ENCODE measurements at places on chromosomes 6 and 20.

DNA sequence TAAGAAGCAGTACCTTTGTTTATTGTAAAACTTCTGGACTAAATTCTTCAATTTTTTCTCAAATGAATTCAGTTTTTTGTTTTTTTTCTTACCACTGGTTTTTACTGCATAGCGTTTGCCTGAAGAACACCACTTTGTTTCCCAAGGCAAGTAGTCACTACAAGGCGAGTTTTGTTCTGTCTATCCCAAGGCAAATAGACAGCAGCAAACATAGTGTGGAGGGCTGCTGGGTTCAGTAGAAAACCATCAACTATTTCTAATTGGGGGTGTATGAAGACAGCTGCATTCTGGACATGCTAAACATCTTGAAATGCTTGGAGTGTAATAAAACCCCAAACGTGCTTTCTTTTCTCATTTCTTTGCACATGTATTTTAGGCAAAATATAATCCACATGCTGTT lies 197.4 kb downstream of the ESR1 start:
- DNase-seq, result no peak

- no peak for DNase-seq
These were observed 588.0 kb upstream of the CDH4 start for GRCh38 chr20:60664106-60664505.

DNA sequence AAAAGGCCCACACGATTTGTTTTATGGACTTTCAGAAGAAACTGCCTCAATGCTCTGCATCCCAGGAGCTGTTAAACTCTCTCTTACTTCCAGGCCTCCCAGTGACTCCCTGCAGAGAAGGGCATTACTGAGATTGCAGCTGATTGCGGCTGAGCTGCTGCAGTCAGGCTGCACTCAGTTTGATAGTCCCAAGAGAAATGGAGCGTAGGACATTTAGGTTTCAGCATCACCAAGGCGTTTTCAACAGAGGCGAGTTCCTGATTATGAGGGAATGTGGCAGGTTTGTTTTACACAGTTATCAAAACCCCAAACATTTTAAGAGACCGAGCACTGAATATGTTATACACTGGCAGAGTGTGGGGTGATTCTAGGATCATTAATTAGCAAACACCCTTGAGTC lies 145.6 kb downstream of the TBX18 start:
- no peak for DNase-seq

GRCh38 chr20:39489986-39490560 lies 527.9 kb downstream of the DHX35 start:
- no peak for DNase-seq

DNA sequence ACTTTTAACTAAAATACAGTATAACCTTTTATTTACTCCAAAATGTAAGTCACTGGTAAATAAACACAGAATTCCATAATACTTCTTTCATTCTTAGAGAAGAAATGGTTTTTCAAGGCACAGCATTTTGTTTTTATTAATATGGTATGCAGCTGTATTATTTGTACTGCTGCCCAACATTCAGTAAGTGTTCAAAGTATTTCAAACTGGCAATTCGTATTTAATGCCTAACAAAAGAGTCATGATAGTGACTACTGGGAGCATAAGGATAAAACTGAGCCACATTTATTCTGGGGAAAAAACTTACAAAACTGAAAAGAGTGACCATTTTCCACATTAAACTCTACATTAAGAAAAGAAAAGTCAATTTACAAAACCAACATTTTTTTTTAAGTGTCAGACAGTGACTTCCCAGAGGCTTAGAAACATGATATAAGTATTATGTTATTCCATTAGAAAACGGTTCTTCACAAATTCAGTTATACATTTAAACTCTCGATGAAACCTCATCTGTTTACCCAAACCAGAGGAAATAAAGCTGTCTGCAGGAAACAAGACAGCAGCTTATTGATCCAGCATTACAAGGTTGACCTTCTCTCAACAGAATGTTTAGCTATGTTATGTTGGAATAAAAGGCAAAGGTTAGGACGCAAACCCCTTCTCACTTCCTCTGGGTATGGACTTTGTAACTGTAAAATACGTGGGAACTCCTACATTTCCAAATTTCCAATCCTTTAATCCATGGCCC lies 24.3 kb downstream of the EPB41L2 start:
- no peak for DNase-seq

DNA sequence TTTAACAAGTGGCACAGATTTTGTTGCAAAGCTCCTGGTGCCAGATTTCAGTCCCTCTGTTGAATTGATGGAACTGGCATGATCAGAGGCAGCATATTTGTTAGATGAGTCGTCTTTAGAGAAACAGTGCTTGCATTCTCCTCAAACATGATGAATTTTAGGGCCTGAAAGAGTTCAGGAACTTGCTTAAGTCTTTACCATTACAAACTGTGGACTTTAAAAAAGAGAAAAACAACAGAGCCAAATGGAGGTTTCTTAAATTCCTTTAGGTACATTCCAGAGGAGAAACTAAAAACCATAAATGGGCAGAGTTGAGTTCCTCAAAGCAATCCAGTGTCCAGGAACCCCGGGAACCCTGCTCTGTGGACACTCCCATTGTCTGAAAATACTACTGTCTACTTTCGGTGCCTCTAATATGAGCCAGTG lies 2.5 kb downstream of the GTF2H5 start:
- DNase-seq, result no peak

DNA sequence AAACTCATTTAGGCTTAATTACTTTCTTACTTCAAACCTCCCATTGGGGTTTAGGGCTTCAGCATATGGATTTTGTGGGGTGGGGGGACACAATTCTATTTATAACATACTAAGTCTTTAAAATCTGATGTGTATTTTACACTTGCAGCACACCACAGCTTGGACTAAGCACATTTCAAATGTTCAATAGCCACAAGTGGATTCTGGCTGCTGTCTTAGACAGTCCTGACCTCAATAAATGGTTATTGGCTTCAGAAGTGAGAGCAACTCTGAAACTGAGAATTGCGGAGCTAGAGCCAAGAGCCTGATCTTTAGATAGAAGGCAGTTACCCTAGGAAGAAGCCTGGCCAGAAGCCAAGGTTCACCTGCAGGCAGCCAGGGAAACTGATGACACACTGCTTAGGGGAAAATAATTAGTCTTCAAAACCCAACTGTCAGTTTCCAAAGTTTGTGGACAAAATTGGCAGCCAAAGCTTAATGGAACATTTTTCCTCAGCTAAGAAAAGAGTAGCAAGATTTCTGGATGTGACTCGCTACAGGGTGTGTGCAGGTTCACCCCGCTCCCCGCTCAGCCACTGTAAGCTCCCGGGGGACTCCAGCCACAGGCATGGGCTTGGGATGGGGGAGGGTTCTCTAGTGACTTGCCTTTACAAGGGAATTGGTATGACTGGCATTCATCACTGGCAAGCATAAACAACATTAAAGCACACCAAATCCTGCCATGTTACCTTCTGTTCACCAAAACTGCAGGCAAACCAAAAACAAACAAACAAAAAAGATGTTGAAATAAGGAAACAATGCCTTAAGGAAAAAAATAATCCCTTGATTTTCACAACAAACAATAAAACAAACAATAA lies 219.8 kb downstream of the TFAP2A start:
- DNase-seq, result no peak

- no peak for DNase-seq
These were observed 164.7 kb upstream of the CHD6 start for GRCh38 chr20:41782730-41783406.

DNA sequence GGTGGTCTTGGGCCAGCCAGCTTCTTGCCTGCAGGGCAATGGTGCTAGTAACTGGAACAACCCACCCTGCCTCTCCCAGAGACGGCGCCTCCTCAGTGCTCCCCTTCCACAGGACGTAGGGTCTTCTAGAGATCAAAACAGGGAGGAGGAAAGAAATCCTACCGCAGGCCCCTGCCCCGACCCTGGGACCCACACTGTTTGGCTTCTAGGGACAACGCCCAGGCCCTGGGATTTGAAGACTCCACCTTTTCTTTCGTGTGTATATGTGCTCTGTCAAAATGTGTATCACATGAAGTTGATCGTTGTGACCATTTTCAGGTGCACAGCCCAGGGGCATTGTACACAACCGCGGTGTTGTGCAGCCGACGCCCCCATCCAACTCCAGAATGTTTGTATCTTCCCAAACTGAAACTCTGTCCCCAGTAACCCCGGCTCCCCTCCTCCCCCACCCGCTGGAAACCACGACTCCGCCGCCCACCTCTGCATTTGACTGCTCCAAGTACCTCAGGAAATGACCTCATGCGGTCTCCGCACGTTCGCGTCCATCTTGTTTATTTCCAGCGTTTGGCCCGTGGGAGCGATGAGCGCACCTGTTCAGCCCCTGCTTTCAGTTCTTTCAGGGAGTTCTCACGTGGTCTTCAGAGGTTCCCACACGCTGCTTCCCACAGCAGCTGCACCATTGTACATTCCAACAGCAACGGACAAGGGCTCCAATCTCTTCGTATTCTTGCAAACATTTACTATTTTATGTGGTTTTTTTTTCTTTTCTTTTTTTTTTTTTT lies 3.4 kb upstream of the BHLHE23 start:
- peak; percentile 89 for DNase-seq

DNA sequence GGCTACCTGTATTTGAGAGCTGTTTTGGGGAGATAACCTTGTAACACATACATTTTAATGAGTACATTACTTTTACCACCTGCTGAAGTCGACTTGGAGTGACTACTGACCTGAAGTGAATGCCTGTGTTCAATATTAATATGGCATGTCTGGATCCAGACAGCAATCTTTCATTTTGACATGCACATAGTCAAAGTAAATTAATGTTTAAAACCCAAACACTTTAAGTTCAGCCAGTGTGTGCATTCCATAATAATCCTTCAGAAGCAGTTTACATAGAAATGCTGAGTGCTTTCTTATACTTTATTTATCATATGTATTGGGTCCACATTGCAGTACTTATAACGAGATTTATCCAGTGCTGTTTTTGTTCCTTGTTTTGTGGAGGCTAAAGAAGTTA lies 38.0 kb downstream of the CDKAL1 start:
- DNase-seq, result no peak

DNA sequence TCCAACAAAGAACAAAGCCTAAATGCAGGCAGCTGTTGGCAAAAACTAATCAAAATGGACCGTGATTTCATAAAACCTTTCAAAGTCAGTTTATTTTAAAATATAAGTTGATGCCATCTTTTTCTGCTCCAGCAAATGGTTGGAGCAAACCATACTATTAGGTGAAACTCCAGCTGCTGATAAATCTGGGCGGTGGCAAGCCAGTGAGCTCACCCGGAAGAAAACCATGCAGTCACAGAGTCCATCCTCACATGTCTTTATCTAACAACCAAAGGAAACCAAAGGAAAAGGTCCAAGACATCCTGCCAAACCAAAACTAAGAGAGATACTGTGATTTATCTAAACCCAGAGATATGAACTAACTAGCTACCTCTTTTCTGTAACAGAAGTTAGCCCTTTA lies 72.6 kb downstream of the HIVEP2 start:
- DNase-seq, result no peak

- DNase-seq, result peak; percentile 65
These were observed 51.2 kb upstream of the RANBP9 start for GRCh38 chr6:13762611-13763441.

Data from activated CD8-positive, alpha-beta T cell treated with anti-CD3 and anti-CD28 coated beads, Interleukin-2, amount 10 ng/mL, durations not matched to agents 7 days and 5 days (primary cell).